Tibial nerve (tissue), 4 donors: ENCODE measurements at places on chromosomes 5 and 9. TPM values are rescaled to one million over a fixed set of nuclear protein-coding genes. Genes with fewer than 3 reads are reported as not detected.

GRCh38 chr9:12604164-12604821 lies 88.9 kb upstream of the TYRP1 start:
- no peak for DNase-seq

ZDHHC11 gene
- total RNA-seq: 3.0 TPM

GRCh38 chr5:32241034-32241783 lies 67.1 kb upstream of the GOLPH3 start:
- no peak for DNase-seq

AQP7 gene
- 14.1 TPM for total RNA-seq

DNA sequence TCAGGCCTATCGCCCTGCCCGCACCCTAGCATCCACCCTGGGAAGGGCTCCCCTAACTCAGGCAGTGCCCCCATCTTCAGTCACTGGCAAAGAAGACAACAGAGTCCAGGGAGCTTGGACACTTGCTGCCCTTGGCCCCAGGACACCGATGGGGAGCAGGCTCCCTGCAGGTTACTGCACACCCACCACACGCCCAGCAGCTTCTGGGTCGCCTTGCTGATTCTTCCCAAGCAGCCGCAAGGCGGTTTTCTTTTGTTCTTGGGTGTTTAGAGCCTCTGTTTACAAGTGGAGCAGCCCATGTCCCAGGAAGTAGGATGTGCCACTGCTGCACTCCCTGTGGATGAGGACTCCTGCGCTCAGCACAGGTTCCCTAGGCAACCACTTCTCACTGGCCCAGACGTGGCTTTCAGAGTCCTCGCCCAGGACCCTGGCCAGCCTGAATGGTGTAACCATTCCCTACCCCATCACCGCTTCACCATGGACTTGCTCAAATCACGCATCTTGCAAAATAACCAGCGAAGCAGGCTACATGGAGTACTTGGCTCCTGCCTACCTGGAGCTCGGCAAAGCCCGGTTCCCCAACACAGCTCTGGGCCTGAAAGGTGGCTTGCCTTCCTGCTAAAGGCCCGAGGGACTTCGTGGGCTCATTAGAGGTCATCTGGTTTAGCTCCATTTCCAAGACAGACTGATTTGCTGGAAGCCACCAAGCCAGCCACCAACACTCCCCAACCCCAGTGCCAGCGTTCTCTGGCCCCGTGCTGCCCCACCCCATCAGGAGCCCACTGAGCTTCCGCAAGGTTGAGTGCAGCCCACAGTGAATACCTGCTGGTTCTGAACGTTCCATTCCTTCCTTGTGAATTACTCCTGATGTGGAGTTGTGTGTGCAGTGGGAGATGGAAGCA lies 60.0 kb downstream of the PSMB7 start:
- no peak for DNase-seq

GRCh38 chr9:116276651-116277121 lies 123.1 kb downstream of the PAPPA start:
- DNase-seq: no peak

DNA sequence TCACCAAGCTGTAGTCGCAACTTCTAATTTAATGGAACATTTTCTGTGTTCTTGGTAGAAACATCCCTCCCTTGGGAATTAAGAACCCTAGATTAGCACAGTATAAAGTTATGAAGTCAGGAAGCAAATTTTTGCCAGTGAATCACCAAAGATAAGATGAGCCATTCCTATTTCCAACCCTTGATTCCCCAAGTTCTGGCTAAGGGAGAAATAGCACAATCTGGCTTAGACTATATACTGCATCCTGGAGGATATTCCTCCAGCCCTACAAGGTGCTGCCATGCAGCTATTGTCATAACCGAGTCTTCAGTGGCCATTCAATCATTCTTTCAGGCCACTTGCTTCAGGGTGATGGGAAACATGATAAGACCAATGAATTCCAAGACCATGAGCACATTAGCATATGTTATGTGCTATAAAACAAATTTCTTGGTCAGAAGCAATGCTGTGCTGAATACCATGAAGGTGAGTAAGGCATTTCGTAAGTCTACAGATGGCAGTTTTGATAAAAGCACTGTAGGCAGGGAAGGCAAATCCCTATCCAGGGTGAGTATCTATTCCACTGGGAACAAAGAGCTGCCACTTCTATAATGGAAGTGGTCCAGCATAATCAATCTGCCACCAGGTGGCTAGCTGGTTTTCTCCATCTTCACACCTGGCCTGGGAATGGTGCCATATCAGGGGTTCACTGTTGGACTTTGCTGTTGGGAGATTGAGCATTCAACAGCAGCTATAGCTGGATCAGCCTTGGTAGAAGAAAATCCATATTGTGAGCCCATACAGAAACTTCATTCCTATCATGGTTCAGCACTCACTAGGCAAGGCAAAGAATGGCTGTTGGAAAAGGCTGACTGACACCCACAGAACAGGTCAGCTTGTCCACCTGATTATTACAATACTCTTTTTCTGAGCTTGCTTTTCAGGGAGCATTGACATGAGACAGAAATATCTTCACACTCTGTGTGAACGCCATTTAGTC lies 19.6 kb upstream of the ARL15 start:
- no peak for DNase-seq

DNA sequence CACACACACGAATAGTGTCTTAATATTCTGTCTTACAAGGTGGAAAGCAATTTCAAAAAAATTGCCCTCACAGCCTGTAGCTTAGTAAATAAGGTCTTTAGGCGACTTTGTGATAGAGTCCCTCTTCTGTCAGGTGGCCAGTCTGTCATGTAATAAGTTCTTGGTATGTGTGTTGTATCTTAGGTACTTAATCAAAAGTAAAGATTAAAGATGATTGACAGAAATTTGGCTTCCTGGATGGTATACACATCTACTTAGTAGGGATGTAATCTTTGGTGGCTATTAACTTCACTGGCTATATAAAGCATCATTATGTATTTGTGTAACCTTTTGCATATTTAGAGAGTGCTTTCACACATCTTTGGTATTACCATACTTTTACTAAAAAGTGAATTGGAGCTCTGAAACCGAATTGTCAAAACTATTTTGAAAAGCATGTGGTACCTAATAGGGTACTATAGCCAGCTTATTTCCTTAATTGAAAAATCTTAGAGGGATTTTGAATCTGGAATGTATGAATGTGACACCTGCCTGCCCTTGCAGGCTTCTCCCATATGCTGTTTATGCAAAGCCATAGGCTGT lies 3.4 kb downstream of the G3BP1 start:
- no peak for DNase-seq

CLIC3 gene
- 1.2 TPM for total RNA-seq

PTCH1 gene
- 87.3 TPM for total RNA-seq

DNA sequence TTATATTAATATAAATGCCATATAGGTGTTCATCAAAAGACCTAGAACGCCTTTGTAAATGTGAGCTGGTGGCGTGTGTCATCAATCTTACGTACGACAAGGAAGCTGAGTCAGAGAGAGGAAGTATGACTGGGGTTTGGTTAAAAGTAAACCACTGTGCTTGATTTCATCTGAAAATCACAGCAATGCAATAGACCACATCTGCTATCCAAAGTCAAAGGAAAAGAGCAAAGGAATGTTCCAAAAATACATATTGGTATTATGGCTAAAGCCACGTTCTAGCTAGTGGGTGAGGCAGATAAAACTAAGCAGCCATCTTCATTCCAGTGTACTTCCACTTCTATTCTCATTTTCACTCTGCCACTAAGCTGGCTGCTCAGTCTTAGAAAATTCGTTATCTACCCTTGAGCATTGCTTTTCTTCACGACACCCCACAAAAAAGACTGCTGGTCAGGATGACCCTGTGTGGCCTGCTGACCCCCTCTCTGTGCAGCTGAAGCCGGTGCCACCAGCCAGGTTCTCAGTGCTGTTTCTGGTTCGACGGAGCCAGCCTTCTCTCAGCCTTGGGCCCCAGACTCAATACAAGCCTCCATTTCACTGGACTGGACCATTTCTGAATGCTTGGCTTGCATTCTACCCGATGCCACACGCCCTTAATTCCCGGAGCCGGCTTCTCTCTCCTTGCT lies 23.8 kb downstream of the SHC3 start:
- DNase-seq: no peak

TSSK1B gene
- total RNA-seq: 0.90 TPM

GRCh38 chr5:52498607-52499006 lies 289.1 kb upstream of the ITGA1 start:
- no peak for DNase-seq

- DNase-seq: peak; percentile 10
Measured at GRCh38 chr9:133727876-133728441, 10.2 kb downstream of the SARDH start.

GRCh38 chr9:129865668-129866320 lies 30.5 kb downstream of the USP20 start:
- no peak for DNase-seq

DNA sequence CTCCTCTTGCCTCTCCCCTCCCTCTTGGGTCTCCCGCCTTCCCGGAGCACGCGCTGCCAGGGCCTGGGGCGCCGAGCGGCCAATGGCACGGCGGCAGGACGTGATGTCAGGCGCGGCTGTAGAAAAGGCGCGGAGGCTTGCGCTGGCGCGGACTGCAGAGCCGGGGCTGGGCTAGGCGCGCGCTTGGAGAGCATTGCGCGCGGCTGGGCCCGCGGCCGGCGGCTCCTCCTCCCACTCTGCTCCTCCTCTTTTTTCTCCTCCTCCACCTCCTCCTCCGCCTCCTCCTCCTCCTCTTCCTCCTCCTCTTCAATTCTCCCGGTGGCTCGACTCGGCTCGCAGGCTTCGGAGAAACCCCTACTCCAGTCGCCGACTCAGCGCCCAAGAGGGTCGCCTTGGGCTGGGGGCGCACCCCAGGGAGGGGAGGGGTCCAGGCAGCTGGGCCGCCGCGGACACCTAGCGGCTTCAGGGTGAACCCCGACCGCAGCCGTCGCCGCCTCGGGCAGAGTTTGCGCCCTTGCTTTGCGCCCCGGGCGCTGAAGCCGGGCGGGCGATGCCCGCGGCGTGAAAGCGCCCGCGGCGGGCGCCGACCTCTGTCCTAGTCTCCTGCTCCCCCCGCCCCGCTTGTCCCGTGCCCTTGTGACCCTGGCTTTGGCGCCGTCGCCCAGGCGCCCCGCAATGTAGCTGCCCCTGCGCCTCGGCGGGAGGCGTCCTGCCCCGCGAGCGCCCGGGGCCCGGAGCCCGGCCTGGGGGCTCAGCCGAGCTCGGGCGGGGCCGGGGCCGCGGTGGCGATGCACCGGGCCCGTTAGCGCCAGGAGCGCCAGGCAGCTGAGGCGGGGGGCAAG lies at the start of gene LHX2:
LHX2 (plus strand) TSS at position 309 of the 842 bp plus-strand sequence. CDS start 581 bp downstream, outside the sequence.
- DNase-seq: no peak

DNA sequence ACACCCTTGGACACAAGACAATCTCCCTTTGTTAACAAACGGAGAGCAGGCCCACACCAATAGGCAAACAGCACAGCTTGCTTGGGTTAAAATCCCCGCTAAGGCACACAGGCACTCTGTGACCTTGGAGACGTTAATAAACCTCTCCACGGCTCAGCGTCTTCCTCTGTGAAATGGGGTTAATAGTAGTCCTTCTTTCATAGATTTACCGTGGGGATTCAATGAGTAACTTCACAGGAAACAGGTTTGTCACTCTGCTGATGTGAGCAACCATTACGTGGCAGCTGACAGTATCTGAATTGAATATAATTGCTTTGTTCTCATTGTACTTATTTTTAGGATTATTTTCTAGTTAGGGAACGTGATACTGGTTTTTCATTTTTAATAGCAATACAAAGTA lies 65.2 kb upstream of the ADRA1B start:
- DNase-seq: no peak

GNA14 gene
- 7.1 TPM for total RNA-seq

LRRC19 gene
- not detected for total RNA-seq

TMEM252 gene
- total RNA-seq: not detected
